Caco-2 (cell line): ENCODE measurements at places on chromosomes 5 and 9. TPM values are rescaled to one million over a fixed set of nuclear protein-coding genes. Genes with fewer than 3 reads are reported as not detected.

The PTGS1 gene
- total RNA-seq: 0.19 and 0.29 TPM in 2 replicates

The RFX3 gene
- 4.2 and 4.5 TPM in 2 replicates for total RNA-seq

The LCN15 gene
- total RNA-seq: not detected in 2 replicates

The TRAF1 gene
- 1.1 and 1.3 TPM in 2 replicates for total RNA-seq

The FAM221B gene
- total RNA-seq: not detected in 2 replicates

The SH3TC2 gene
- 5.3 and 5.8 TPM in 2 replicates for total RNA-seq

The SLC34A3 gene
- 0.19 TPM in 1 of 2 replicates, not detected in the other for total RNA-seq

The ACTBL2 gene
- not detected in 2 replicates for total RNA-seq

The ARSI gene
- 0.52 and 0.65 TPM in 2 replicates for total RNA-seq

The ARHGEF39 gene
- 31.4 and 32.8 TPM in 2 replicates for total RNA-seq

DNA sequence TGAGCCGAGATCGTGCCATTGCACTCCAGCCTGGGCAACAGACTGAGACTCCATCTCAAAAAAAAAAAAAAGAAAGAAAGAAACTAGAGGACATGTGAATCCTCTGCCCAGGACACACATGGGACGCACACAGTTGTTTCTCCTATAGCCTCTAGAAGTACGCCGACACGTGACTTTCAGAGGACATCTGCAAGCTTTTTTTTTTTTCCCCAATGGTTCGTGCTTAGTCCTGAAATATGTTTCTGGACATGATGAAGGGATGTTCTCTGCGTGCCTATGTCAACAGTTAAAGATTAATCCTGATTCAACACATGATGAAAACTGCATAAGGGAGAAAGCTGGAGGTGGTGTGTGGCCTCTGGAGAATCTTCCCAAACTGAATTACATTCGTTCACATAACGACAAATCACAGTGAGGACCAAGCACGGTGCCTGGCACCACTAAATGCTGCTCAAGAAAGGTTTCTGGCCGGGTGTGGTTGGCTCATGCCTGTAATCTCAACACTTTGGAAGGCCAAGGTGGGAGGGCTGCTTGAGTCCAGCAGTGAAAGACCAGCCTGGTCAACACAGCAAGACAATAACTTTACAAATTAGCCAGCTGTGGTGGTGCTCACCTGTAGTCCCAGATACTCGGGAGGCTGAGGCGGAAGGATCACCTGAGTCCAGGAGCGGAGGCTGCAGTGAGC is 9.8 kb downstream of the COL23A1 start:
- DNase-seq: no peak

DNA sequence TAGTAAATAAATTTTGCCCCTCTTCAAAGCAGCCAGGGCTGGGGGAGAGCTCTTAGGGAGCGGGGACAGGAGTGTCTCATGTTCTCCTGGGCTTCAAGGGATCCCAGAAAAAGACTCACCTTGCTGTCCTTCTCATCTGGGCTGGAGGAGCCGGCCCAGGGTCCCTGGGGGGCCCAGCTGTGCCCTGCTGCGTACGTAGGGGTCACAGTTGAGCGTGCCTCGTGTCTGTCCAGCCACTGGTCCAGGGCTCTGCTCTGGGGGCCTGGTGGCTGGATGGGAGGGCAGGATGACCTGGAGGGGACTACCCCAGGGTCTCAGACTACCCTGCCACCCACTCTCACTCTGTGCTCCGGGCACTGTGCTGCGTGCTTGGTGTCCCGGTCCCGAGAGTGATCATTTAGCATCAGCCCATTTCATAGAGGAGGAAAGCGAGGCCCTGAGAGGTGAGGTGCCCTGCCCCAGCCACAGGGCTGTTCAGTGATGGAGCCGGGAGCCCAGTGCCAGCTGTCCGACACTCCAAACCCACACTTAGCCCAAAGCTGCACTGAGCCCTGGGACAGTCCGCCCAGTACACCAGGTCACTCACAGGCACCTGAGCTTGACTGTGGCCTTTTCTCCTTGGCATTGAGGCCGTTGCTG is 26.2 kb upstream of the TDRD7 start:
- no peak for DNase-seq

- DNase-seq: no peak
Observed at GRCh38 chr9:126440940-126441339, 114.3 kb downstream of the MVB12B start.

DNA sequence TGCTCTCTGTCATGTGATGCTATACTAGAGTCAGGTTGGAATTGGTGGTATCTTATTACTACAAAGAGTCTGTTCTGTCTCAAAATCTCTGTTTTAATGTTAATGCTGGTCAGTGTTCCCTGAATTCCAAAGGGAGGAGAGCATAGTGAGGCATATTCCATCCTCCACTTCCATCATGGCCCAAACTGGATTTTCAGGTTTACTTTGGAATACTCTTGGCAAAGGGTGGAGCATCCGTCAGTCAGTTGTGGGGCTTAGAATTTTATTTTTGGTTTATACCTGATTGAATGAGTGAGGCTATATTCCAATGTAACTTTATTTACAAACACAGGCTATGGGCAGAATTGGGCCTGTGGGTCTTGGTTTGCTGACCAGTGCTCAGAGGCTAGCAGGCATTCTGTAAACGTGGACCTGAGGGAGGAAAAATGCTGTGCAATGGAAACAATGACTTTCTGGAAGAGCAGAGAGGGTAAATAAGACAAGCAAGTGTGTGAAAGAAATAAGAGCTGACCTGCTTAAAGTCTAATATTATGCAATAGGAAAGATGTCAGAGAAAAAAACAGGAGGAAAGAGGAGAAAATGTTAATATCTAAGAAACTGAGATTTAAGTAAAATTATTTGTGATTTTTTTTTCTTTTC is 106.2 kb upstream of the CLINT1 start:
- DNase-seq: peak; percentile 5

- DNase-seq: no peak
Observed at GRCh38 chr9:127422787-127423186, 1.4 kb upstream of the ZNF79 start.

- no peak for DNase-seq
Observed at GRCh38 chr9:61666849-61667371, 477.1 kb downstream of the SPATA31A7 start.

- no peak for DNase-seq
Observed at GRCh38 chr5:39518516-39518915, 93.7 kb upstream of the DAB2 start.

GRCh38 chr9:114655689-114656088 is 1.9 kb downstream of the TEX53 start:
- DNase-seq: no peak

GRCh38 chr5:117743337-117743736 is 1168.7 kb upstream of the SEMA6A start:
- no peak for DNase-seq

DNA sequence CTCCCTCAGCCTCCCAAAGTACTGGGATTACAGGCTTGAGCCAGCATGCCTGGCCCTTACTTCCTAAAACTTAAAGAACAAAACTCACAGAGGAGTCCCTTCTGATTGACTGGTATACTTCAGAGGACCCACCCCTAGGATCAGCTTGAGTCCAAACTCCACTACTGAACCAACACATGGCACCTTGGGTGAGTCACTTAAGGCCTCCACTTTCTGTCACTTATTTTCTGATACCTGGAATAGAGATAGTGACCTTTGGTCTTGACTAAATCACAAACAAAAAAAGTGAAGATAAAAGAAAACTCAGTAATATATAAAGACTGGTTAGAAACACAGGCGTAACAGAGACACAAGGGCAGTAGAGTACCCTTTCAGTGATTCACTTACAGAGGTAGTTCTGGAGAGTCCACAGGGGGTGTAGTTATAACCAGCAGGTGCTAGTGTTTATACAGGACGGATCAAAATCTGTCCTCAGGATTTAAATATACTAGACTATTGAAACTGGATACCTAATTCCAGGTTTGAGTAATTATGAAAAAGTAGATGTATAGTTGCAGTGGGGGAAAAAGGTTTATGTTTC is 274.3 kb upstream of the ANKRD55 start:
- peak; percentile 90 for DNase-seq

DNA sequence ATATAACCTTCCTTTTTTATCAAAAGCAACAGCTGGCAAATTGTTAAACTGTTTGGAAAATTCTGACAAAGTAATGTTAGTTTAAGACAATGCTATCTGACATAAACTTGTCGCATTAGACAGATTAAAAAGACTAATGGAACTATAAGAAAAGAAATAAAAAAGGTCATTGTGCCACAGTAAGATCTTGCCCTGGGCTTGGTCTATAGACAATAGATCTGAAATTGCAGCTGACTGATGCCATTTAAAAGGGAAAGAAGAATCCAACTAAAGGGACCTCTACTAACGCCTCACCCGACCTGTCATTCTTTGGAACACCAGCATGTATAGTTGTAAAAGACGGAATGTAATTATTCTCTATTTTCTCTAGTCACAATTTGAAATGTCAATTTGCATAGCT is 644.4 kb upstream of the GRAMD2B start:
- no peak for DNase-seq

GRCh38 chr9:92978345-92978875 is 31.1 kb downstream of the FGD3 start:
- no peak for DNase-seq

GRCh38 chr5:125120012-125120411 is 373.6 kb upstream of the ZNF608 start:
- no peak for DNase-seq

DNA sequence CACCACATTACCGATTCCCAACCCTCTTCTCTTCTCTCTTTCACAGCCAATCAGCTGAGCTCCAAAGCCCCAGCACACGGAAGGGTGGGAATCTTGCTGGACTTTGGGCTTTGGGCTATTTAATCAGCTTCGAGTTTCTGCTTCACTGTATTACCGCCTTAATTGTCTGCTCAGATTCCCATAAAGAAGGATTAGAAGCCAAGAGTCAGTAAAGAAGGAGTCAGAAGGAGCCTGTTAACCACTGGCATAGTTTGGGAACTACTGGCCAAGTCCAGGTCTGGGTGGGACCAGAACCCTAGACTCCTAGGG is 4.4 kb downstream of the SPRY4 start:
- peak; percentile 20 for DNase-seq

- DNase-seq: no peak
Observed at GRCh38 chr5:72505539-72506157, 1.6 kb downstream of the ZNF366 start.

DNA sequence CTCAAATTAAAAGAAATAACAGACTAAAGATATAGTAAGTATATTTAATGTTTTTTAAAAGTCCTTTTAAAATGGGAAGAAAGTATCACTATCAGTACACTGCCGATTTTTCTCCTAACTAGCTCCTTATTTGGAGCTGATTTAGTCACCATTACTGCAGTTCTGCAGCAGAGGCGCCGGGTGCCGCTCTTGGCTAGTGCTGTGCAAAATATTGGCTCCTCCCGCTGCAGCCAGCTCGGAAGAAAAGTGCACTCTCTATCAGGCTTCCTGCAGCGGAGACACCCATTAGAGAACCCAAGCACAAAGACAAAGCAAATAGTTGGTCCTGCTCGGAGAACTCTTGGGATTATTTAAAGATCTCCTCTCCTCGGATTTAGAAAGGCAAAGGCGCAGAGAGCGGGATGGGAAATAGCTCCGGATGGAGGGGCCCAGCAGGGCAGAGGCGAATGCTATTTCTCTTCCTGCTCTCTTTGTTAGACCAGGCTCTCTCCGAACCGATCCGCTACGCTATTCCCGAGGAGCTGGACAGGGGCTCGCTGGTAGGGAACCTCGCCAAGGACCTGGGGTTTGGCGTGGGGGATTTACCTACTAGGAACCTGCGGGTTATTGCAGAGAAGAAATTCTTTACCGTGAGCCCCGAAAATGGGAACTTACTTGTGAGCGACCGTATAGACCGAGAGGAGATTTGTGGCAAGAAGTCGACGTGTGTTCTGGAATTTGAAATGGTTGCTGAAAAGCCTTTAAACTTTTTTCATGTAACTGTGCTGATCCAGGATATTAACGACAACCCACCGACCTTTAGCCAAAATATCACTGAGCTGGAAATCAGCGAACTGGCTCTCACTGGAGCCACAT is at the start of gene PCDHGB3:
PCDHGB3 (plus strand) TSS at position 249 of the 855 bp plus-strand sequence; CDS start at position 402, 153 bp downstream.
- DNase-seq: no peak

DNA sequence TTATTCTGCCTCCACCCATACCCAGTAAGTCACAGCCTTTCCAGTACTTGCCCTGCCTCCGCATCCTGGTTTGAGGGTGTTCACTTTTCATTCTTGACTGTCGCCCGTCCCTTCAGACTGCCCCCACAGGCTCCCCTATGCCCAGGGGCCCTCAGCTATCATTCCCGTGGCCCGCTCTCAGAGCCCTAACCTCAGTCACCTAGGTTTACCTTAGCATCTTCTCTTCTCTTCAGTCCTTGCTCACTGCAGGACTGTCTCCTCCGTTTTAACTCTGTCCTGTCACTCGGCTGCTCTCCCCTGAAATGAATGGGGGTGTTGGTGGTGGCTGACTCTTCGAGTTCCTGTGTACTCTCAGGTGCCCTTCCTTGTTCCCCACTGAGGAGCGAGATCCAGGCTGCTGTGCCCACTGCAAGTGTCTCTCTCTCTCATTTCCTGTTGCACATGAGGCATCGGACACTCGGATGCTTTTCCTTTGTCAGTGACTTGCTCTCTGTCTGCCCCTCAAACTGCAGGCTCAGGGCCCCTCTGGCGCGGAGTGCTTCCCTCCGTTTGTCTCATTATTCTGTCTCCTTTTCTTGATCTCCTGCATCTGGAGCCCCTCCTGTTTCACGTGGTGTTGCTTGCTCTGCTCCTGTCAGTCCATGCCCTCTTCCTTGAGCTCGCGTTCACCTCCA is 89.8 kb downstream of the CACNA1B start:
- DNase-seq: no peak

GRCh38 chr5:146906803-146907202 is 28.2 kb upstream of the PPP2R2B start:
- peak; percentile 42 for DNase-seq

DNA sequence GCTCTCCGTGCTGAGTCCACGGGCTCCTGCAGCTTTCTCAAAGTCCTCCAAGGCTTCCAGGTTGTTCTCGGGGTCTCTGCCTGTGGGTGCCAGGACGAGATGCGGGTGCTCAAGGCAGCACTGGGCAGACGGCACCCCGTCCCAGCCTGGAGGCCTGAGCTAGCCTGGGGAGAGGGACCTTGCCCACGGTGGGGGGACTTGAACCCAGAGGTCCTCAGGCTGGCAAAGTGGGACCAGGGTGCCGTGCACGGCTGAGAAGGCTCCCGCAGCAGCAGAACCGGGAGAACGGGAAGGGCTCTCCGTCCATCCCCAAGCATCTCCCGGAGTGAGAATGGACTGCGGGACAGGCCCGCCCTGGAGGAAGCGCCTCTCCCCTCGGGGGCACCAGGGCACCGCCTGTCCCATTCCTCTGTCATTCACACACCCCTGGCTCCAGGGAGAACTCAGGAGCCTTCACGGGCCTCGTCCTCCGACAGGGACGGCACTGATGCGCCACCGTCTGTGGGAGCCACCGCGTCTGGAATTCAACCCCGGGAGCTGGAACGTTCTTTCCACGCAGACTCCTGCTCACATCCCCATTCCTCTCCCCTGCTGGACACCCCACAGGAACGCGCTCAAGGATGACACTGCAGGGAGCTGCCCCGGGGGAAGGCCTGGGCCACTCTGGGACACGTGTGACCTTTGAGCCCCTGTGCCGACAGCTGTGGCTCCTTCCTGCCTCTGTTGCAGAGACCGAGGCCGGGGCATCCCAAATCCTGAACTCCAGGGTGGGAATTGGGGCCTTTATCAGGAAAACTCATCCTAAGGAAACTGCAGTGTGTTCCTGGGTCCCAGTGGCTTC is 16.3 kb upstream of the OBP2B start:
- DNase-seq: peak; percentile 22

- DNase-seq: no peak
Observed at GRCh38 chr9:34140853-34141252, 14.4 kb upstream of the DCAF12 start.

- DNase-seq: no peak
Observed at GRCh38 chr9:36802201-36802920, 229.7 kb downstream of the MELK start.

GRCh38 chr5:90956511-90957097 is 398.0 kb downstream of the ADGRV1 start:
- DNase-seq: no peak

- DNase-seq: no peak
Observed at GRCh38 chr5:139226131-139226530, 28.0 kb upstream of the SIL1 start.

GRCh38 chr9:129467004-129467588 is 153.8 kb downstream of the C9orf50 start:
- no peak for DNase-seq
